Nucleus accumbens (tissue), 56 donors: ENCODE measurements at places on chromosomes 11 and 22.
A peak's percentile ranks its signal among the peaks of the same experiment; 100 is the strongest.

DNA sequence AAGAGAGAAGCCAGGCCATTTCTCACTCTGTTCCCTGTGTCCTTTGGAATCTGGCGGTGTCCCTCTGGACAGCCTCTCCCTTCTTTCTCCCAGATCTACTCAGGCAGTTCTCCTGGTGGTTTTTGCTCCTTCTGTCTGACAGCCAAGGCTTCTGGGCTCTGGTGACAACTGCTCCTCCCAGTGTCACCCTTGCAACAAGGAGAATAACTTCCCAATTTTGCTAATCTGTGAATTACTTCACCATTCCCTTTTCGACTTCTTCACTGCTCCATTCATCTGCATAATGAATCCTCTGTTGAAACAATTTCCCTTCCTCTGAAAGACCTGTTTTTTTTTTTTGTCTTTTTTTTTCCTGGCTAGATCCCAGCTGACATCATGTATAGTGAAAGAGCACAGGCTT lies 56.3 kb upstream of the PDE3B start:
- DNase-seq: no peak

DNA sequence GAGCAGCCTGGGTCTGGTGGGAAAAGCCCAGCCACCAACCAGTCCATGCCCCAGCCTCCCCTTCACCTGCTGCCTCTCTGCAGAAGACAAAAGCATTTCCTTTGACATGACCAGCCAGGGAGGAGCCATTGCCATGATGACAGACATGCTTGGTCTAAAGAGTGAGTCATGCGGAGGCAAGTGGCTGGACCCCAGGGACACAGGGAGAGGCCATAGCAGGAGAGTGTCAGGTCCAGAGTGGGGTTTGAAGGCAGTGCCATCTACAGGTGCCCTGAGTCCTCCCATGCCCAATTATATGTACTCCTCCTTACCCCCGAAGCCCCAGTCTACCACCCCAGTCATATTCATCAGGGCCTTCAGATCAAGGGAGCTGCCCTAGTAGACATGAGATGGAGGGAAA lies 67.4 kb downstream of the SCN3B start:
- no peak for DNase-seq

DNA sequence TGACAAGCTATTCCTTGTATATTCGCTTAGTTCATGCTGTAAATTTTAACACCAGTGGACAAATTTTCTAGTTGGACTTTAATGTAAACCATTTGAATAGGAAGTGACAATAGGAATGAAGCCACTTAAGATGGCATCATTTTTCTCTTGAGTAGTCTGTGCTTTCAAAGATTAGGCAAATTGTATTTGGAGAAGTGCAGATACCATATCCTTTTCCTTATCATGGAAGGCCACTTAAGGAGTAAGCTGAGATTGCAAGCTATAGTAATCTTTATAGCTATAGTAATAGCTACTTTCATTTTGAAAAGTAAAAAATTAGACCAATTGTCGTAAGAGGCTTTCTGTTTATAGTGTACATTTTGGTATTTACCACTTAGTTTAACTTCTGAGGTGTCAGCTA lies 12.8 kb downstream of the CAPRIN1 start:
- no peak for DNase-seq

DNA sequence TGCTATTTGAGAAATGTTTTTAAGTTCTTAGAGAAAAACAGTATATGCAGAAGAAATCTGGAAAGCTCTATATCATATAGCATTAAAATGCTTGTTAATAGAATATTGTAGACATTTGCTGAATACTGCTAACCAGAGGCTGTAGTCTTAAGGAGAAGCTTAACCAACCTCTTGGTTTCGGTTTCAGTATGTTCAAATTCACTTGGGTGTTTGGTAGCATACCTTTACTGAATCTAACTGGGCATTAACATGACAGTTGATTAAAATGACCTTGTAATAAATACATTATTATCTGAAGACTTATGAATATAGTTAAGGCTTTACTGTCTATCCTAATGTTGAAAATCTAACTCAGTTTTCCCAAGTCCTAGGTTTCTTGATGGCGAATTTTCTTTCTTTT lies 5.4 kb downstream of the PCF11 start:
- DNase-seq: no peak

DNA sequence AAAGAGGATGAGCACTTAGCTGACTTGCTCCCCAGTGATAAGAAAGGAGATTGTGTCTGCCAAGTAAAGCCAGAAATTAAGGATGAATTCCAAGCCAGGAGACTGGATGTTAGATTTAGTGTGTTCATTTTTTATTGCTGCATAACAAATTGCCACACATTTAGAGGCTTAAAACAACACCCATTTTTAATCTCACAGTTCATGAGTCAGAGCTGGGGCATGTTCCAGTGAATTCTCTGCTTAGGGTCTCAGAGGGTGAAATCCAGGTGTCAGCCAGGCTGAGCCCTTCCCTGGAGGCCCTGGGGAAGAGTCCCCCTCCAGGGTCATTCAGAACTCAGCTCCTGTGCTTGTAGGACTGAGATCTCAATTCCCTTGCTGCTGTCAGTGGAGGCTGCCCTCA lies 352.8 kb downstream of the BUD13 start:
- DNase-seq: no peak

DNA sequence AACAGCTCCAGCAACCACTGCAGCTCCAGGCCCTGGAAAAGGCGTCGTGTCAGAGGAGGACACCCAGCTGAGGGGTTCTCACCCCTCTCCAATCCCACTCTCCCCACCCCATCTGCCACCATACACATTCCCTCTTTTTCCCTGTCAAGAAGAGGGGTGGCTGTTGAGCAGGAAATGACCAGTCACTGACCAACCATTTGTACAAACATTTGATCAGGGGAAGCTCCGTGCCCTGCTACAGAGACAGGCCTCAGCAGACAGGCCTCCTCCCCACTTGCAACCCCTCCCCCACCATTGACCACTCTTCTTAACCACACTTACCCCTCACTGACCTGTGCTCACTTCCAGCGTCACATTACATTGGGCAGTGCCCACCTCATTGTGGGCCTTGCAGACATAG lies 2.3 kb upstream of the VSIG2 start:
- DNase-seq: no peak

DNA sequence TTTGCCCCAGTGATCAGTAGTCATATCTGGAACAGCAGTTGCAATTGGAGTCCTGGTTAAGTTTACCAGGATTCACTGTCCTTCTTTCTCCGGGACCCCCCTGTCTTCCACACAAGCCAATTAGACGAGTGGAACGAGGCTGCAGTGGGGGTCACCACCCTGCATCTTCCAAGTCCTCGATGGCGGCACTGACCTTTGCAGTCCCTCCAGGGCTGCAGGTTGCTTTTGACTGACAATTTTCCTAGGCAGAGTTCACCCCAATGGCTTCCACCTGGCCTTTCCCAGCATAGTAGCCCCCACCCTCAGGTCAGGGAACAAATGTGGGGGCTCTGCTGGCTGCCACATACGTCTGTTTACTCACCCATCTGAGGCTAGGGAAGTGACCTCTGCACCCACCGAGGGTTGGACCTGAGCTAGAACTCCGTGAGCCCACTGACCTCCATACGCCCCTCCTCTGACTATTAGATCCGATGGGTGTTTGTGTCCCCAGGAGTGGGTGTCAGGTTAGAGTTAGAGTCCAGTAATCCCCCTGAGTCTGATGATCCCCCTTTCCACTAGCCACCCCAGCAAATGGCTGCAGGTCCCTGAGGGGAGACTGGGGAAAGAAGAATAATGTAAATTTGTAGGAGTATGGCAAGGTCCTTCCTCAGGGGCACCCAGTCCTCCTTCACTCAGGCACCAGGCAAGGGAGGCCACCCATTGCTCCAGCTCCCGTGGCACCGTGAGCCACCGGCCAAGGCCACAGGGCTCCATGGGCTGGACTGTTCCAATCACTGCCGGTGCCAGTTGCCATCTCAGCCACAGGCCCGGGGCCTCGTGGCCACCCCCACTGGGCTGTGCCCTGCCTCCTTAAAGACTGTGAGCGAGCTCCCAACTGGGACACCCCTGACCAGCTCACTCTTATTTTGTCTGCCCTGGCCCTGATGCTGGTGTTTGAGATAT lies 5.5 kb downstream of the C11orf21 start:
- DNase-seq: no peak

GRCh38 chr22:34805771-34806170 lies 260.2 kb upstream of the ISX start:
- no peak for DNase-seq

DNA sequence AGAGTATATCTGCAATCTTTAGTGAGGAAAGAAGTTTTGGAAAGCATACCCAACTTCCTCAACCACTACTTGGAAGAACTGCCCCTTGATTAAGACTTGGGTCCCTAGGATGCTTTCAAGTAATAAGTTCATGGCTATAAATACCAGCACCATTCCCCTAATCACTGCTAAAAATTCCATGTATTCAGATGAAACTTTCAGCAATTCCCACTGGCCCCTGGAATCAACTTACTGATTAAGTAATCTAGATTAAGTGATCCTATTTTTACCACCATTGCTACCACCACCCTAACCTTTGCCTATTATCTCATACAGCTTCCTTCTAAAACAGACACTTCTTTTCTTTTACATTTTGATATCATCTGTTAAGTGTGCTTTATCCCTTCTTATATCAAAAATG lies 10.5 kb downstream of the PICALM start:
- DNase-seq: no peak

DNA sequence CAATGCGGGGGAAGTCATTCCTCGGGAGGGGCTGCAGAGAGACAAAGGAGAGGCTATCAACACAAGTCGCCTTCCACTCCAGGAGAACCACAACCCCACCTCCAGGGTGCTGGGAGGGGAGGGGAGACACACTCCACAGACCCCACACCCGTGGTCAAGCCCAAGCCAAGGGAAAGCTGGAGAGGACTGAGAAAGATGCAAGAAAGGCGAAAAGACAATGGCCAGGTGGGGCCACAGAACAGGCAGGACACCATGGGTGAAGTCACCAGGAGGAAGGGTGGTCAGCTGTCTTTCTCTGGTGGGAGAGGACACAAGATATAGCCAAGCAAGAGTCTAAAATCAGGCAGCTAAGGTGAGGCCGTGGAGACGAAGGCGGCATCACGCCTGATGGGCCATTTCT lies 16.0 kb downstream of the HDHD5 start:
- DNase-seq: no peak

- no peak for DNase-seq
Measured at GRCh38 chr11:126996036-126996804, 4.3 kb downstream of the KIRREL3 start.

GRCh38 chr11:70071996-70072395 lies 6.1 kb upstream of the ANO1 start:
- DNase-seq: no peak

DNA sequence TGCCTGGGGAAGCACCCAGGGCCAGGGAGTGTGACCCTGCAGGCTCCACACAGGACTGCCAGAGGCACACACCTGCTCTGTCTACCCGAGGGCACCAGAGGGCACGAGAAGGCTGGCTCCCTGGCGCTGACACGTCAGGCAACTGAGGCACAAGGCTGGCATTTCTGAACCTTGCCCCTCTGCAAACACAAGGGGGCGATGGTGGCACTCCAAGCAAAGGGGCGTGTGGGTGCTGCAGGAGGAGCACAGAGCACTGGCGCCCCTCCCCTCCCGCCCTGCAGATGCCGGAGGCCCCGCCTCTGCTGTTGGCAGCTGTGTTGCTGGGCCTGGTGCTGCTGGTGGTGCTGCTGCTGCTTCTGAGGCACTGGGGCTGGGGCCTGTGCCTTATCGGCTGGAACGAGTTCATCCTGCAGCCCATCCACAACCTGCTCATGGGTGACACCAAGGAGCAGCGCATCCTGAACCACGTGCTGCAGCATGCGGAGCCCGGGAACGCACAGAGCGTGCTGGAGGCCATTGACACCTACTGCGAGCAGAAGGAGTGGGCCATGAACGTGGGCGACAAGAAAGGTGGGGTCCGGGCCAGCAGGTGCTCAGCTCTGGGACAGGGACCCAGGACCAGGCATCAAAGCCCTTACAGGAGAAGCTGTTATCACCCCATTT lies 20.8 kb upstream of the TXNRD2 start:
- peak; percentile 85 for DNase-seq

DNA sequence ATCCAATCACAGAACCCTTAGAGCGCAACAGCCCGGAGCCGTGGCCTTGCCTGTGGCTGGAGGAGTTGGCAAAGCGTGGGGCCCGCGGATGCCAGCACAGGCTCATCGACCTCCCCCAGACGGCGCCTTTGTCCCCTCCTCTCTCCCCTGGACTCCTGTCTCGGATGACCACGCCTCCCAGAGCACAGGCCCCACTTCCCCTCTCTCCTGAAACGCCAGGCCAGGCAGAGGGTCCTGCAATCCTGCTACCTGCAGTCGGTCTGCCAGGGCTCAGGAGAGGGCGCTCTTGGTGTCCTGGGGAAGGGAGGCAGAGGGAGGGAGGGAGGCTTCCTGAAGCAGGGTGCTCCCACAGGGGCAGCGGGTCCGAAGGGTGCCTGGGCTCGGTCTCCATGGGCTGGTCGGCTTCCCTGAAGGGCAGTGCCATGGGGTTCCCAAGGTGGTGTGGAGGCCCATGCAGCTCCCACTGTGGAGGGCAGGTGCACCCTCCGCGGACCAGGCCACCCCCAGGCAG lies 16.6 kb upstream of the TTLL12 start:
- no peak for DNase-seq

DNA sequence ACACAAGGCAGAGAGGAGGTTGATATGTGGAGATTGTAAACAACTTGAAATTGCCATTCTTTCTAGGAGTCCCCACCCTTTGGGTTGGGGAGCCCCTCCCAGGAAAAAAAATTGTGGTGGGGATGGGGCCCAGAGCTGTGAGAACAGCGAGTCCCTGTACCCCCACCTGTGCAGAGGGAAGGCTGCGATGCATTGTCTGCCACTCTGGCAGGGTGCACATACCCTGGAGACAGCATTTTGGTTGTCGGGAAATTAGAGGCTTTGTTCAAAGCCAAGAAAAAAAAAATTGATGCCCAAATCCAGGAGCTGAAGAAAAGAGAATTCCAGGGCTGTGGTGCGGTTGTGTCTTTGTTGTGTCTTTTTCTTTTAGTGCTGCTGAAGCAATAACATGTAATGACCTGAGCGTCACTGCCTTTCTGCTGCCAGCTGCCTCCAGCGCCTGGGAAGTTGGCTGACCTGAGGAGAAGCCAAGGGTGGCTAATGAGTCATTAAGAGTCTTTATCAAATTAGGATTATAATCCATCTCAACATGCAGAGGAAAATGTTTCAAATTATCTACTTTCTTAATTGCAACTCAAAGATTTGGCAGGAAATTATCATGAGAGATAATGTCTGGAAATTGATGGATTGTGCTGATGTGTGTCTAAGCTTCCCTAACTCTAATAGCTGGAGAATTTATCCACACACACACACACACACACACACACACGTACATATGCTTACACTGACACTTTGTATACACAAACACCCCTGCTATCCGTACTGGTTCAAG lies 8.0 kb upstream of the PKNOX2 start:
- DNase-seq: no peak

DNA sequence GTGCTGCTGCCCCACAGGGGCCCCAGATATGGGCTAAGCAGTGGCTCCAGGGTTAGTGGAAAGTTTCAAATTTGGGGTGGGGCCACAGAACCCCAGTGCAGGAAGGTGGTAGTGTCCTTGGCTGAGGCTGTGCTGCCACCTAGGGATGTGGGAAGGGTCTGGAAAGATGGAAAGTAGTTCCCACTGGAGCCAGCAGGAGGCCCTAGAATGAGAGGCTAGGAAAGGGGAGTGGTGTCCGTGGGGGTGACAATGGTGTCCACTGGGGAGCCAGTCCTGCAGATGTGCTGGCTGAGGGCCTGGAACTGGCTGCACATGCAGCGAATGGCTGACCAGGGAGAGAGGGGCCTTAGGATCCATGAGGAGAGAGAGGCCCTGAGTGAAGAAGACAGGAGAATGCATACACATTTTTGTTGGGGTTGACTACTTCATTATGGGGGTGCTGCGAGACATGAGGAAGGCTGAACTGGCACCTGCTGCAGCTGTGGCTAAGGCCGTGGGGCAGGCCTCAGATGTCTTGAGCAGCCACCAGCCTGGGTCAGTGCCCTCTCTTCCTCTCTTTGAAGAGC lies 21.1 kb downstream of the RFPL3 start:
- peak; percentile 42 for DNase-seq
